ENCODE measurements at places on chromosomes 6 and 20. TPM values are rescaled to one million over a fixed set of nuclear protein-coding genes. Genes with fewer than 3 reads are reported as not detected.
A peak's percentile ranks its signal among the peaks of the same experiment; 100 is the strongest.

The ULBP3 gene
- 0.78 TPM for total RNA-seq

The SLC4A11 gene
- total RNA-seq = not detected

DNA sequence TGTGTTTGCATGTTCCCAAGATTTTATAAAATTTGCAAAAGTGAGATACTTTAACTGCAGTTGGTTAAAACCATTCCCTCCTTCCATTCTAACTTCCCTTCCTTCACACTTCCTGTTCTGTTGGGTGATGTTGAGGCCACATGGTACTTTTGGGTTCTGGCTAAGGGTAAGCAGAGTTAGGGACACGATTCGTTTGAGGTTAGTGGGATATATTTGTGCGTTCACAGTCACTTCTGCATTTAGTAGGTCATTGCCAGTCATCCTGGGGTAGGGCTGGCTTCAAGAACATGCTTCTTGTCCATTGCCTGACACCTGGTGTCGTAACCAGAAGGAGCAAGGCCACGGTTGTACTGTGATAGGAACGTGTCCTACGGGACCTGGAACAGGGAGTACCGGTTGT lies 340.1 kb downstream of the ZFAND3 start:
- no peak for DNase-seq

GRCh38 chr20:40669692-40670091 lies 19.3 kb downstream of the MAFB start:
- DNase-seq = peak; percentile 64

- DNase-seq = no peak
These were observed 17.6 kb upstream of the SGK2 start for GRCh38 chr20:43541214-43541613.

DNA sequence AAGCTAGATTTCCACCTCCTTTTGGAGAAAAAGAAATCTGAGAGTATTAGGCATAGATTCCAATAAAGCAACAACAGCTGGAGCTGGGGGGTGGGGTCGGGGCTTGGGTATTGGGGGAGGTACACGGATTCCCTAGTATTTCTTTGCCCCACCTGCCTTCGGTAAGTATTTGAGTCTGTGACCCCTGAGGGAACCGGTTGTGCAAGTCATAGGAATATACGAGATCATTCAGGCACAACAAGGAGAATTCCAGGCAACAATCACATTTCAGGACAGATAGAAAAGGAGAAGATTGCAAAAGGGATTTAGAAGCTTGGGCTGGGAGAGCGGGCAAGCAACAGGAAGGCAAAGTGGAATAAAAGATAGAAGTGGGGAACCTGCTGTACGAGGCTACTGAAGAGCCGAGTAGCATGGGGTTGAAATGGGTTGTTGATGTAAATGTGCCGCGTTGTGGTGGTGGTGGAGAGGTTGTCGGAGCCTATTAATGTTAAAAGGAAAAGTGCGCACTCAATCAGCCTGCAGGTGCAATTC lies 148.9 kb downstream of the BCAS1 start:
- no peak for DNase-seq

DNA sequence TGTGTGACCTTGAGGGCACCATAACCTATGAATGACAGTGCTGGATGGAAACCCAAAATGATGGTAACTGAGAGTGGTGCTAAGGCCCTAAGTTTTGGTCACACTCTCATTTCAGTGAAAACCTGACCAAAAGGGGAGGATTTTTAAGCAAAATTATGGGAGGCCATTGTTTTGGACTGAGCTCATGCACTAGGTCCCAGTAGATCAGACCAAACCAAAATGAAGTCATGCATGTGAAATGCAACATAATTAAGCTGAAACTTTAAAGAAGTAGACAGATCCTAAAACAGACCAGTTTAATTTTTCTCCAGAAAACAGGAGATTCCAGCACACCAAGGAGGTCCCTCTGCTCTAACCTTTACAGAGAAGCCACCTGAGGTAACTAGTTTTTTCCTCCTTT lies 24.0 kb upstream of the THBS2 start:
- no peak for DNase-seq

GRCh38 chr6:121356575-121356974 lies 22.3 kb upstream of the TBC1D32 start:
- no peak for DNase-seq

- no peak for DNase-seq
These were observed 37.1 kb downstream of the SUMO4 start for GRCh38 chr6:149437212-149437611.

All from body of pancreas (tissue), 4 donors.